ENCODE measurements at places on chromosomes 3 and 15. TPM values are rescaled to one million over a fixed set of nuclear protein-coding genes. Genes with fewer than 3 reads are reported as not detected.

- no peak for DNase-seq
Observed at GRCh38 chr3:72077473-72078259, 292.7 kb upstream of the PROK2 start.

GRCh38 chr15:68252925-68253534 is 23.5 kb upstream of the CLN6 start:
- DNase-seq: no peak

- no peak for DNase-seq
Observed at GRCh38 chr15:63564093-63564492, 33.1 kb upstream of the FBXL22 start.

DNA sequence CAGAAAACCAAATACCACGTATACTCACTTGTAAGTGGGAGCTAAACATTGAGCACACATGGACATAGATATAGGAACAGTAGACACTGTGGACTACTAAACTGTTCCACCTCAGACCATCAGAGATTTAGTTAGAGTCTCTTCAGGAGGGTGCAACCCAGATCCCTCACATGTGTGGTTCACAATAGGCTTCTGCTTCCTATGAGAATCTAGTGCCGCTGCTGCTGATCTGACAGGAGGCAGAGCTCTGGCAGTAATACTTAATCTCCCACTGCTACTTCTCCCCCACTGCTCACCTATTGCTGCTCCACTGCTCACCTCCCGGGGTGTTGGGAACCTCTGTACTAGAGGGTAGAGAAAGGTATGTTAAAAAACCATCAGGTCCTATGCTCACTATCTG is 533.3 kb downstream of the NSUN3 start:
- no peak for DNase-seq

GRCh38 chr3:58585005-58585786 is 8.0 kb upstream of the FAM107A start:
- peak; percentile 67 for DNase-seq

- no peak for DNase-seq
Observed at GRCh38 chr15:88376574-88377174, 90.5 kb downstream of the MRPL46 start.

DNA sequence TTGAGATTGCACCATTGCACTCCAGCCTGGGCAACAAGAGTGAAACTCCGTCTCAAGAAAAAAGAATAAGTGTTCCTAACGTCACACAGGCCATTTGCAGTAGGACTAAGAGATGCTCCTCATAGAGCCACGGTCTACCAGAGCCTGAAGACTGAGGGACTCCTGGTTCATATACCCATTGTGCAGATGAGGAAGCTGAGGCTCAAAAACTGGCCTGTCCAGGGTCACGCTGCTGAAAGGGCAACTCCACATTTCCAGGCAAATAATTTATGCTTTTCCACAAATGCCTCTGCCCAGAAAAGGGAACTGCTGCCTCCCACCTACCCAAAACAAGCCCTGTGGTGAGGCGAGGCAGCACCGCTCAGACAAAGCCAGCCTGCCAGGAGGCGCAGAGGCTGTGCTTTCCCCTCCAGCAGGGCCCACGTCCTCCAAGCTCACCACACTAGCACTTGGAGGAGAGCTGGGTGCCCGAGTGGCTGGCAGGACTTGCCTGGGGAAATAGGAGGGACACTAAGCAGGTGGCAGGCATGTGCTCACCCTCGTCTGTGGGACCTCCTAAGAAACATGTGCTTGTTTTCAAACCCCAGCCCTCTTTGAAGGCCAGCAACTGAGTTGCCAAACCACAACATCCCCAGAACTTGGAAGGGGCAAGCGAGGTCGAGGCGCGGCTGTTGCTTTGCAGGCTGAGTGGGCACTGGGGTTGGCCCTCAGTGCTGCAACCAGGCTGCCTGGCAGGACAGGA is 195.6 kb downstream of the XXYLT1 start:
- DNase-seq: no peak

GRCh38 chr15:101456057-101456739 is 33.3 kb downstream of the PCSK6 start:
- no peak for DNase-seq

DNA sequence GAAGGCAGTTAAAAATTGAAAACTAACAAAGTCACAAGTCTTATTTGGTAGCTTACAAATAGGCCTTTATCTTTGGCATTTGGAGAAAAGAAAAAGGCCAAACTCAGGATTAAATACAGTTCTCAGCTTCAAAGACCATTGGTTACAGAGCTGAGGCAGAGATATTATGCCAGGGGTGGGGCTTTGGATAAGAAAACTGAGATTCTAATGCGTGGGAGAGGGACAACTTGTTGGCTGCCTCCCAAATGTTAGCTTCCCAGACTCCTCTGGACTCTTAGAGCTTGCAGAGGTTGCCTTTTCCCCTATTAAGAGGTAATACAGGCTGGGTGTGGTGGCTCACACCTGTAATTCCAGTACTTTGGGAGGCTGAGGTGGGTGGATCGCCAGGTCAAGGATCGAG is 231.8 kb downstream of the SQOR start:
- no peak for DNase-seq

DNA sequence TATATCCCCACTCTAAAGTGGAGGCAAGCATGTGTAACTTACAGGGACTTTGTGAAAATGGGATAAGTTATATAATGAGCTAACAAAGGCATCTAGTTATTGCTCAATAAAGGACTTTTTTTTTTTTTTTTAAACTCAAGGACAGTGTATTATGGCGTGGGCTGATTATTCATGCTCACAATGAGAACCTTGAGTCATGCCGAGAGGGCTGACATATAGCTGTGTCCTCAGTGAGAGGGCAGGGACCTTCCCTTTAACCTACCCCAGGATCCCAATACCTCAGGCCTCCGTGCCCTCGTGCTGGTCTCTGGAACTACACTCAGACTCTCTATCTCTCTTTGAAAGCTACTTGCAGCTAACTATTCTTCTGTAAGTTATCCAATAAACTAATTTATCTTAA is 319.9 kb upstream of the ICE2 start:
- peak; percentile 66 for DNase-seq

GRCh38 chr15:90219421-90220141 is 14.2 kb downstream of the CIB1 start:
- DNase-seq: no peak

DNA sequence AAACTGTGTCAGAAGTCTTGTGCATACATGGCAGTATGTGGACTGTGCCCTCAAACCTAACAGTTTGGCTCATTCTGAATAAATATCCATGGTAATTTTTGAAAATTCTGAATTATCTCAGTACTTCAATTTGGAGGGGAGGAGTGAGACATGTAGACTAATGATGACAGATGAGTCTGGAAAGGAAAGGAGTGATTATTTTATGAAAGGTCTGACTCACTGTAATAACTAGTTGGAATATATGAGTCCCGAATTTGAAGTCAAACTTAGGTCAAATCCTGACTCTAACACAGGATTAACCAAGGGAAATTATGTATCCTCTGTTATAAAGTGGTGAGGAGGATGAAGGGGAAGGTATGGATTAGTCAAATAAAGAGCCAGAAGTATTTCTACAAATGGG is 38.6 kb downstream of the SUCNR1 start:
- no peak for DNase-seq

DNA sequence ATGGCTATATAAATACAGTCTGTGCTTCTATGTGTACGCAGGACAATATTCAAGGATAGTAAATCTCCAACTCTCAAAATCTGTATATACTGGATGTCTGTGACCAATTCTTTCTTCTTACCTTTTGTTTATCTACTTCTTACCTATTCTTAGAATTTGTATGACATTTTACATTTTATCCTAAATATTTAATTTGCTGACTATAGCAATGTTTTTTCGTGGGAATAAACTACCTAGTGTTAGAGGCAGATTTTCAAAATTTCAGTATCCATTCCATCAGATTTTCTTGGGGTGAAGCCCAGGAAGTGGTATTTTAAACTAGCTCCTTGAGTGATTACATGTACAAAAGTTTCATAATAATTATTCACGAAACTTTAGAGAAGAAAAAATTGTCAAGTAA is 334.5 kb upstream of the BCHE start:
- DNase-seq: no peak

The CCR3 gene
- 0.55 TPM for total RNA-seq

The ROPN1 gene
- total RNA-seq: not detected

The EPB42 gene
- total RNA-seq: not detected

The PROK2 gene
- total RNA-seq: 7.2 TPM

The TNIK gene
- total RNA-seq: 48.5 TPM

Data from natural killer cell treated with Interleukin-12 subunit alpha and Interleukin-12 subunit beta and Interleukin-15 and Interleukin-18, amount 100 ng/mL, for 72 hours (primary cell).